ENCODE measurements at places on chromosomes 5 and 9.

DNA sequence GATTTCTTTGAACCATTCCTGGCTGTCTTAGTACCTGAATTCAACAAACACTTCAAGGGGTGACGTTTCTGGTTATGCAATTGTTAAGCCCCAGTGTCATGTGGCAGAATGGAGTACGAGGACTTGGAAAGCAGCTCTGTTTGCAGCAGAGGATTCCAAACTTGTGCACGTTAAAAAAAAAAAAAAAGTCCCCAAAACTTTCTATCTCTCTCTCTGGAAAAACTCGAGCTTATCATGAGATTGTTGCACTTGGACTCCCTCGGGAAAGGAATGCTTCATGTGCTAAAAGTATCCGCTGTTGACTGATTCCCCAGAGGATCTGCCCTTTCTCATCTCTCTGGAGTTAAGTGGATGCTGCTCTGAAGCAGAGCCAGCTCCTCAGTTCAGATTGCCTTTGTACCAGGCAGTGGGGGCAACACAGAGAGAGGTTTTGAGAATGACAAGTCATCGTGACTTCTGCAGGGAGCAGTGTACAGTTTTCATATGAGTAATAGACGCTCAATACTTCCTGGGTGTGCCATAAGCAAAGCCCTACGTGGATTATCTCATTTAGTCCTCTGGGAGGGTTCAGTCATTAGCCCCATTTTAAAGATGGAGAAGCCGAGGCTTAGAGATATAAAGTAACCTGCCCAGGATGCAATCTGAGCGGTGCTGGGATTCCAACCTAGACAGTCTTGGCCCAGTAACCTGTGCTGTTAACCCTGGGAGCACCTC, 28.1 kb downstream of the TMOD1 start:
- no peak for DNase-seq

DNA sequence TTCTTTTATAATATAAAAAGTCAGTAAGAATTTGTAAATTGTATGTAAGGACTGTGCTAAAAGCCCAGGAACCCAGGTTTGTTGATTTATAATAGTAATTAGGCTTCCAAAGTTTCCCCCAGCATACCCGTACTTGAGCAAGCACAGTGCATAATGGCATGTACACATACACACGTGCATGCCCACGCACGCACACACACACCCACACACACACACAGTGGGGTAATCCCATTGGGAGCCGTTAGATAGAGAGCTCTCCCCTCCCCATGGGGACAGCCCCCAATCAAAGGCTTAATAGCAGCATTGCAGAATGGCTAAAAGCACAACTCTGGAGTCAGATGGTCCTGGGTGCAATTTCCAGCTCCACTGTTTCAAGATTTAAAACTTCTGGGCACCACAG, 319.7 kb upstream of the RFX3 start:
- DNase-seq, result no peak

- no peak for DNase-seq
Measured at GRCh38 chr9:98774746-98775145, 21.6 kb downstream of the ANKS6 start.

DNA sequence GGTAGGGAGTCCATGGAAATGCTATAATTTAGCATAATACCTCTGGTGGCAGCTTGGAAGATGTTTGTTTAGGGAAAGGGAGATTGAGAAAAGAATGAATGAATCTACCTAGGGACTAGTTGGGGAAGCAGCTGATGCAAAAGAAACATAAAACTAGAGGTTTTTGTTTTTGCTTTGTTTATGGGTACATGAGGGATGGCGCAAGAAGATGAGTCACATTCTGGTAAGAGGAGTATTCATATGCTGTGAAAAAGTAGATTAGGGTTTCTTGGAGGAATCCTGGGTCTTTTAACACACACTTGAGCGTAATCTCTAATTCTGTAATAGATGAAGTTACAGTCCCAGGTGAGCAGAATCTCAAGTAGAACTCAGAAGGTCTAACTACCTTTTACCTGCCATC, 17.1 kb downstream of the C9orf43 start:
- no peak for DNase-seq

DNA sequence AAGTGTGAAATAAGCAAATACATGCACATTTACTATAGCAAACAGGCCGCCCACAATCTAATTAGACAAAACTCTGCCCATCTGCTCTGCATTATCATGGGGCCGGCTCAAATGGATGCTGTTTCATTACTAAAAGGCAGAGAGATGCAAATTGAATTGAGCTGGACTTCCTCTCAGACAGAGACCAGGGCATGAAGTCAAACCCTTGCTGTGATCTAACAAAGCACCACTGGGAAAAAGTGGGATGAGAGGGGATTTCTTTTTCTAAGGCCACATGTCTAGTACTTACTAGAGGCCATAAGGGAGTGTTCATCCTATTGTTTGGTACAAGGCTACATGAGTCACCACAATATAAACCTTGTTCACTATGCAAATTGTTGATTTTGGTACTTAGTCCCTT, 614.7 kb downstream of the ISL1 start:
- DNase-seq, result no peak

DNA sequence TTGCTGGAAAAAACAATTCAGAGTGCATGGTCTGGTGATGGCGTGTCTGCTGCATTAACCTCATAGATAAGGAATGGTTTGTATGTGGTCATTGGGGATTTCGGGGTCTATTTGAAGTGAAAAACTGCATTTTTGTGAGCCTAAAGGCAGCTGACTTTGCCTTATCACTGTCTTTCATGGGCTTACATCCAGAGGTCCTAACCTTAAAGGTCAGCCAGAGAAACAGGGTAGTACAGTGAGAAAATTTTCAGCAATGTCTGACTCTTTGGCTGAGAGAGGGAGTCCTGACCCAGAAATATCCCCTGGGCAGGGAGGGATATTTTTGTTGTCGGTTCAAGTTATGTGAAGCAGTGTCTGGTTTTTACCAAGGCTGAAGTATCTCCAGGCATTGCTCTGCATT, 5.7 kb downstream of the PCSK5 start:
- DNase-seq, result no peak

DNA sequence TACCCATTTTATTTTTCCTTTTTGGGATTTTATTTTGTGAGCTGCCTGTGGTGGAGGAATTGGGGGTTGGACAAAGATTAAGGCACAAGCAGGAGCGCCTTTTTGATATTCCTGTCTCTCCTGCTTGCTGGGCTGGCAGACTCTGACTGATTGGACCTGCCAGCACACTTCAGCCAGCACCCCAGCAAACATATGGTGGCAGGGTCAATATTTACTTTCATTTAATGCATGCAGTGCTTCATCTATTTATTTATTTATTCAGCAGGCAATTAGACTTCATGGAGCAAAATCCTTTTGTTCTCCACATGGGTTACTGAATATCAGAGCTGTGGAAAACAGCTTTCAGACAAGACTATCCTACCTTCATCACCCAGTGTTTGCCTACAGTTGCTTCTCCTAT, 48.4 kb upstream of the EPB41L4A start:
- DNase-seq, result no peak

- peak; percentile 48 for DNase-seq
Measured at GRCh38 chr5:142106061-142106460, 2.5 kb upstream of the NDFIP1 start.

GRCh38 chr5:82749461-82749820, 327.8 kb downstream of the TMEM167A start:
- DNase-seq, result peak; percentile 64

DNA sequence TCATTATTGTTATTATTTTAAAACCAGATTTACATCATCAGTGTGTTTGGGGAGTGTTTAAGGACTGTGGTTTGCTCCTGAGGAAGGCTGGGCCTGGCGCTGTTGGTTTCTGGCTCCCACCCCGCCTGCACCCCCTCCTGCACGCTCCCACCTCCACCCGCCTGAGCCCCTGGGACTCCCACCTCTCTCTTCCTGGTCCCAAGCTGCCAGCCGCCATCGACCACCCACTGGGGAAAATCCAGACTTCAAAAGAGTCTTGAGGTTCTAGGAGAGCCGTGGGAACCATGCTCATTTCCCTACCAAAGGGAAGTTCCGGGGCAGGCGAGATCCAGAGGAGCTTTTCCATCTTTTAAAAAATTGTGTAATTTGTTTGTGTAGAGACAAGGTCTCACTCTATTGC, 35.0 kb upstream of the FUBP3 start:
- DNase-seq, result no peak

DNA sequence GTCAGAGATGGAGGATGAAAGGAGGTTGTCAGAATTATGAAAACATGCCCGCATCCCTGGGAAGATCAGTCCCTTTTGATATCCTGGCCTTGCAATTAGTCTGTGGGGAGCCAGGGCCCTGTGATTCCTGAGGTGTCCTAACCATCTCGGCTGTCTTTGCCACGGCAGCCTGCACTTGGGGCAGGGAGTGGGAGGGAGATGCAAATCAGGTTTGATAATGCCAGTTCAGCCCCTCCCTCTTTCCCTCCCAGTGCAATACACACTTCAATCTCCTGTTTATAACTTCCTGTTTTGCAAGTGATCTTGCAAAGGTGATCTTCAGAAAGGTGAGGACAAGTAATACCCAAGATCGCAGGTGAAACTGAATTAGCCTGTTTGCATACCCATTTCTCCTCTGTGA, 114.0 kb upstream of the ALDH1B1 start:
- DNase-seq, result no peak

DNA sequence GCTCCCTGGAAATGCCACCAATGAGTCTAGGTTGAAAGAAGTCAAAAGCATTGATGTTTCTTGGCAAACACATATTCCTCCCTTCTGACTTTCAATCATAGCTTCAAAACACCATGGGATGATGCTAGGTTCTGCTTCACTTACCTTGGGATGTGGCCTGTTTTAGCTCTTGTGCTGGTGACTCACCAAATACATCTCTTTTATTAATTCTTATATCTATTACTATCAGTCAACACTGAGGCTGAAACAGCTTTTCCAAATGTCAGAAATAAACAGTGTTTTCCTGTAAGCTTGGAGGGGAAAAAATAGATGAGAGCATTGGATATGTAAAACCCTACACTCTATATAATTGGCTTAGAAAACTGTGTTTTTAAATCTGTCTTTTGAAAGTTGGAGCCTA, 245.4 kb upstream of the NREP start:
- DNase-seq, result no peak

DNA sequence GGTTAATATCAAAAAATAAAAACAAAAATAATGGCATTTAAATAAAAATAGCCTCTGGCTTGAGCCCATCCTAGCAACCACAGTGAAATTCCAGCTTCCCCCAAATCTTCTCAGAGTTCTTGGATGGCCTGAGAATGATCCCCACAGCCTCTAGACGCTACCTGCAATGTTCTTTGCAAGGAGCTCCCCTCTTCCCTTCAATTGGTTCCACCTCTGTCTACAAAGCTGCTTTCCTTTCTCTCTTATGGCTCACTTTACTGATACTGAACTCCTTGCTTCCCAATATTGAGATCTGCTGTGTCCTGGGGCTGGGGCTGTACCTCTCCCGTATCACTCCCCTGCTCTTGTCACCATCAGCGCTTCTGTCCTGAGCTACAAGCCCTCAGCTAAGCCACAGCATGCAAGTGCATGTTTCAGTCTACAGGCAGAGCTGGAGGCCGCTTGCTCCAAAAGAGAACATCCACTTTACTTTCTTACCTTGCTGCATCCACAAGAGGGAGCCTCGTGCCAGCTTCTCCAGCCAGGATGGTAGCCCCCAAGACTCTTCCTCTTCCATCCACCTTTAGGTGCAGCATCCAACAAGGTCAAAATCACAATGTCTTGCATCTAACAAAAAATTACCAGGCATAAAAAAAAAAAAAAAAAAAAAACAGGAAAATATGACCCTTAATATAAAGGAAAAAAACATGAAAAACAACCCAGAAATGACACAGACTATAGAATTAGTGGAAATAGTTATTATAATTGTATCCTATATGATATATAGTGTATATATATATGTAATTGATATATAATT, 57.4 kb upstream of the PRSS3 start:
- DNase-seq, result peak; percentile 12

GRCh38 chr5:181167814-181168488, 20.6 kb downstream of the OR2V2 start:
- no peak for DNase-seq

DNA sequence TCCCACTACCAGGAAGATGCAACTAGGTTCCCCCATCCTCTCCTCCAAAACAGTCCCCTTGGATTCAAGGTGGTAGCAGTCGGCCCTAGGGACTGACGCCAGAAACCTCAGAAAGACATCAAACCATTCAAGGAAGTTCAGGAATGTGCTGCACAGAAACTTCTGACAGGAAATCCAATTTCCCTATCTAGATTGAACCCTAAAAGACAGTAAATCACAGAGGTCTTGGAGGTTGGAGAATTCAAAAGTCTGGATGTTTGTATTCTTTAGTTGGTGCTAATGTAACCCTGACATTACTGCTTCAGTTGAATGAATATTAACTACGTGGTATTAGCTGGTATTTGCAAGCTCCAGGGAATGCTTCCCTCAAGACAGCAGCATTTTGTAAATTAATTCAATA, 125.3 kb downstream of the SYK start:
- no peak for DNase-seq

- DNase-seq, result no peak
Measured at GRCh38 chr9:35522187-35522586, 32.3 kb downstream of the RUSC2 start.

DNA sequence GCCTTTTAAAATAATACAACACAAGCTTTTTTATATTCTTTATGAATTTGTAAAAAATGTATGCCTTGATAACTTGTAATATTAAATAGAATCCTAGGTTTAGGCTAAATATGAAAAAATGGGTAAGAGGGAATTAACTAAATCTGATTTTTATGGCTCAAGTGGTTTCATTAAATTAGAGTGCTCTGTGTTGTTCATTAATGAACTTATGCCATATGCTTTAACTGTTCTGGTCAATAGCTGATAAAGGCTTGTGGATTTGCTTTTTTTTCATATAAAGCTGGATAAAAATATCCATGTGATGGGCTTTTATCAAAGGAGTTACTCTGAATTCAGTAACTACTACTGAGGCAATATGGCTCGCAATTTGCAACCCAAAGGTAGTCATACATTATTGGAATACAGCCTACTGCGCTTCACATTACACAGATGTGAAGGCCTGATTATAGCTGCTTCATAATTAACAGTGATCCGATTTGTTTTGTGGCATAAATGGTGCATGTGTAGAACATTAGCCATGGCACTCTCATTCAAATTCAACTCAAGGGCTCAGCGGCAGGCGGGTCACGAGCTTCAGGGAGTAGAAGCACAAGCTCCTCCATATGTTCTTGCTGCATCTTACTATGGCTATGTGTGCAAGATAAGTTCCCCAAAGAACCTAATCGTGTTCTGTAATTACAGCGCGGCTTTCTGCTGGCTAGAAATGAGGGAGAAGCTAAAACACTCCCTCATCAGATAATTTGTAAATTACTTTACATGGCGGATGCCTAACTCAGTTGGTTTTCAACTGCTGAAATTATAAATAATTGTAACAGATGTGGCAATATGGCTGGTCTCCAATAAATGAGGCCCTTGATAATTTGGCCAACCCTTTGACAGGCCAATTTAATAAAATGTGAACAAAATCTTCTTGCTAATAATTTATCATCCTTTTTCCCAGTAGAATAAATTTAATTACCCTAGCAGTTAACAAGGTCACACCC, 188.3 kb downstream of the CNTLN start:
- no peak for DNase-seq

DNA sequence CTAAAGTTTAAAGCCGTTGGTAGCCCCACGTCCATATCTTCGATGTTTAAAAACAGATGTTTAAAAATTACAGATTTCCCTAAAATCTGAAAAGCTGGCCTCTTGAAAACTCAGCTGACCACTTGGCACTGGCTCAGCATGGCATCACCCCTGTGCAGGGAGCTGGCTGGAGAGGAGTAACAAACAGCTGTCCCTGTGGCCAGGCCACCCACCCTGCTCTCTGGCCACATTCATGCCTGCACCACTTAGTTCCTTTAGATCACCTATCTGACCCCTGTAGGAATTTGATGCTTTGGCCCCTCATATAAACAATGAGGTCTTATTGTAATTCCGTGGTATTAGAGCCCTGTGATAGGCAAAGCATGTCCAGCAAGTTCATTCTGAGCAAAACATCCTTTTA, 107.5 kb downstream of the FRMD3 start:
- DNase-seq, result no peak

- DNase-seq, result peak; percentile 99
Measured at GRCh38 chr9:98861781-98862504, 54.5 kb downstream of the GALNT12 start.
